ENCODE measurements at places on chromosomes 7 and 10.
A peak's percentile ranks its signal among the peaks of the same experiment; 100 is the strongest.

GRCh38 chr10:121961456-121961855, 13.6 kb downstream of the NSMCE4A start:
- DNase-seq, result no peak

DNA sequence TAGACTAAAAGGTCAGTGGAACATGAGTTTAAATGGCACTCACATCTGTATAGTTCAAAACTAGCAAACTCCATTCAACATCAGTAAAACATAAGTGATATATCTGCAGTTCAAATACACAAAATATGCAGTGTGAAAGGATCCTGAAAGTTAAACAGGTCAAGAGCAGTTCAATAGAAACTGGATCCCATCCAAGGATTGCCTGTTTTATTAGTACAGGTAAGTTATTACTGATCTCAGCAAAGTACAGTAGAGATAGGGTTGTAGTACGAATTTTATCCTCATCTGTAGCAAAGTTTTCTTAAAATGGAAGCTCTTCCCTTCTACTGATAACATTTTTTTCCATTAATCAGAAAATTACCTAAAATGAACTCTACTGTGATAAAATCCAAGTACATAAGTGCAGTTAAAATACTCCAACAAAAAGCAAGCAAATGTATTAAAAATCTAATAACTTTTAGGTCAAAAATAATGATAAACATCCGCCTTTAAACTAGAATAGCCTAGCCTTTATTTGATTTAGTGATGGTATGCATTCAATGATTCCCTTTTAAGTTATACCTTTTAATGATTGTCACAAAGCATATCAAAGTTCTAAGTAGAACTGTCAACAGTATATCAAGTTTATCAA, 2.2 kb downstream of the ZNF800 start:
- DNase-seq, result no peak

- no peak for DNase-seq
Observed at GRCh38 chr10:30215623-30216022, 133.5 kb downstream of the MTPAP start.

DNA sequence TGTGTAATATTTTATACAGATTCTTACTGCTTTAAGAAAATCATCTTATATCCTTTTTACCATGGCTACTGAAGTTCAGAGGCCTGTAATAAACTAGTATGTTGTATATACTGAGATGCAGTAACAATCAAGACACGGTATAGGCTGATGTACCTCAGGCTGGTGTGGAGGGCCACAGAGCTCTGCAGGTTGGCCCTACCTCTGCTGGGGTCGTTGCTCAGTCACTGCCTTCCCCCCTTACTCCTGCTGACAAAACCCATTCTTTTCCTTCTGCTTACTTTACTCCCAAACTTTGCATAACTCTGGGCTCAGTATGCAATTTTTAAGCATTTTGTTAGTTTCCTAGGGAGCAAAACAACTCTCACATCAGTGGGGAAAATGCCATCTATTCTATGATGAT, 200.1 kb upstream of the FOXP2 start:
- DNase-seq, result peak; percentile 4

DNA sequence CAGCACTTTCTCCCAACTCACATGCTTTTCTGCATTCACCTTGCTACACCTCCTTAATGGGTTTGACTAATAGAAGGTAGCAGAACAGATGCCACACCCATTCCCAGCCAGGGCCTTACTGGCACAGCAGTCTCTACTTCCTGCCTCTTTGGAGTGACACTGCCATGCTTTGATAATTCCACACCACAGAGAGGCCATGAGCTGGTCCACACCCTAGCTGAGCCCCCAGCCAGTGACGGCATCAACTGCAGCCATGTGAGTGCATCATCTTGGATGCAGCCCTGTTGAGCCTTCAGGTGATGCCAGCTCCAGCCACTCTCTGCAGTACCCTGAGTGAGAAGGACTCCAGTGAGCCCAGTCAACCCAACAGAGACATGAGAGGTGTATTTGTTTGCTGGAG, 27.5 kb upstream of the EZH2 start:
- no peak for DNase-seq

DNA sequence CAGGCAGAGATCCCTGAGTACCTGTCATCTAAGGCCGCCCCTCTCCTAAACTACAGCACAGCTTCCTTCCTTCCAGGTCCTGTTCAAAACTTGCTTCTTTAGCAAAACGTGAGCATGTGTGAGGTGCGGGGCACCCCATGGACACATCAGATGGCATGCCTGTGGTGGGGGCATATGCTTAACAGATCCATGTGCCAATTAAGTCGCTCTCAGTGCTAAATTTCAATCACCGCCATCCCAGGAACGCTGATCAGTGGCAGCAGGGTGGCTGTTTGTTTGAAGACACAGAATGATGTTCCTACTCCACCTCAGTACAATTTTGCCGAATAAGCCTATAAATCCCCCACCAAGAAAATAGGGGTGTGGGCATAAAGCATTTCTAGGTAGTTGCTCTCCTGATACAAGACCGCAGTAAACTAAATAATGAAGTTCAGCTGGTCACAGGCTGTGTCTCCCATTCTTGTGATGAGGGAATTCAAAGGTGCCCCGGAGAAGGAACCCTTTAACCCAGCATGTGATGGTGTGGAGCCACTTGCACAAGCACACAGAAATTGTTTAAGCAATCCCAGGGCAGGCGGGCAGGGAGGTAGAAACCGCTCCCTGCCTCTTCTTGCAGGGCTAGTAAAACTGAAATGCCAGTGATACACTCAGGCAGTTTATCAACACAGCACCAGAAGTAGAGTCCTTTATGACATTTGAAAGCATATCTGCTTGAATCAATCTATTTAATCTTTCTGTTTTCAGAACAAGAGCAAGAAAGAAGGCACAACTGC, 205.7 kb downstream of the SORCS1 start:
- no peak for DNase-seq

GRCh38 chr10:77869626-77870420, 56.7 kb downstream of the DLG5 start:
- no peak for DNase-seq

- DNase-seq, result no peak
Observed at GRCh38 chr7:89027781-89028180, 232.2 kb upstream of the TEX47 start.

DNA sequence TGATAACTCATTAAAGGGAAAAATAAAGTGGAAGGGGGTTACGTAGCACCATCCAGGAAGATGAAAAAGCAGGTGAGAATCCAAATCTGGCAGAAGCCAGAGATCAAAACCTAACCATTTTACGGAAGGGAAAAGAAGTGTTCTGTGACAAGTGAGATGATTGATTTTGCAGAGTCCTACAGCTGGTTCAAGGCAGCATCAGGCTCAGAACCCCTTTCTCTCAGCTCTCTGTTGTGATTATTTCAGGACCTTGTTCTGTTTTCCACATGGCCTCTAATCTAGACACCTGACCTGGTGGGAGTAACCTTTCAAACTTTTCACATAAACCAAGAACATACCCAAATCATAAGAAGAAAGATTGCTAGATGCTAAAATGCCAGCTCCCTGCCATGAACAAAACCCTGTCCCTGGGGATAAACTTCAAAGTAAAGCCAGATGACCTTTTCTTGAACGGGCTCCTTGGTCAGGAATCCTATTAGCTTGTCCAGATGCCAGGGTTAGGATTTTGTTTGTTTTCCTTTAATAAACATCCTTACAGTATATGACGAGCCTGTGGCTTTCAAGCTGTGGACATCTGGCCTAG, 5.9 kb downstream of the DUSP5 start:
- DNase-seq, result no peak

GRCh38 chr10:91758303-91759146, 39.7 kb upstream of the TNKS2 start:
- peak; percentile 24 for DNase-seq

DNA sequence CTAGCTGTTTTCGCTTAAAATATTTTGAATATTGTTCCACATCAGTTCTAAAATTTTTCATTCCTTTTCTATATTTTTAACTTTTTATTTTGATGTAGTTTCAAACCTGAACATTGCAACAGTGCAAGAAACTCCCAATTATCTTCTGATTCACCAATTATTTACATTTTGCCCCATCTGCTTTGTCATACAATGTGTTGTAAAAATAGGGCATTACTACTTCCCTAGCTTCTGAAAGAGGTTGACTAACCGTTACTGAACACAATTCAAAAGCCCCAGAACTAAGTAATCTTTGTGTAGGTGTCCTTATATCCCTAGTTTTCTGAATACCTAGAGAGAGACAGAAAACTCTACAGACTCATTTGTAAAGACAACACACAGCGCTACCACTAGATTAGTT, 86.7 kb downstream of the AVL9 start:
- DNase-seq, result no peak

DNA sequence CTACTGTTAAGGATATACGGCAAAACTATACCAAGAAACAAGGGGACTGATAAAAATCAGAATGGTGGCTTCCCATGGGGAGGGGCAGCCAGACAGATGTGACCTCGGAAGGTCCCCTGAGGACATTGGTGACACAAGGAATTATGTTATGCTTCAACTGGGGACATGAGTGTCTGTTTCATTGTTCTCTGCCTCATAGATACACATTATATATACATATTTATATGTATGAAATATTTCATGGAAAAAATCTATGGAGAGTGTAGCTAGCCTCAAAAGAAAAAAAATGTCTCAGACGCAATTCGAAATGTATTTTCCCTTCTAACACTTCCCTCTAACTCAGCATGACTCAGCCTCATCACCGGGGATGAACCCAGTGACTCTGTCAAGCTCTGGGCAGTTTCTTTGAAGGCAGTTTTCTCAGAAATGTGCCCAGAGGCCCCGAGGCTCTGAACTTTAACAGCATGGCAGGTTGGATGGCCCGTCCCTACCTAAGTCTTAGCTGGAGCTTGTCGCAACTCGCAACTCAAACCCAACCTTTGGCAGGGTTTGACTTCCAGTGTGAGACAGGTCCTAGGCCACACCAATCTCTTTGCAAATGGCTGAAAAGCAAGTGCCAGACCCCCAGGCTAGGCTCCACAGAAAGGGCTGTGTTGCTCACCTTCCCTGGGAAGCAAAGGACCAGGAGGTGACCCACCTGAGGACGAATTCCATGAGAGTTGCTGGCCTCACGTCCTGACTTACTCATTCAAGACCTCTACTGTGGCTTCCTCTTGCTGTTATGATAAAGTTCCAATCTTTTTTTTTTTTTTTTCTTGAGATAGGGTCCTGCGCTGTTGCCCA, 86.9 kb downstream of the CARD11 start:
- no peak for DNase-seq

- no peak for DNase-seq
Observed at GRCh38 chr7:19530852-19531251, 178.0 kb downstream of the POLR1F start.

- DNase-seq, result peak; percentile 60
Observed at GRCh38 chr10:113301342-113301984, 251.4 kb upstream of the HABP2 start.

GRCh38 chr10:79454259-79454658, 8.8 kb upstream of the ZCCHC24 start:
- no peak for DNase-seq

GRCh38 chr7:46661431-46661830, 740.4 kb upstream of the IGFBP3 start:
- no peak for DNase-seq

- DNase-seq, result no peak
Observed at GRCh38 chr10:126661841-126662515, 8.5 kb downstream of the C10orf90 start.

DNA sequence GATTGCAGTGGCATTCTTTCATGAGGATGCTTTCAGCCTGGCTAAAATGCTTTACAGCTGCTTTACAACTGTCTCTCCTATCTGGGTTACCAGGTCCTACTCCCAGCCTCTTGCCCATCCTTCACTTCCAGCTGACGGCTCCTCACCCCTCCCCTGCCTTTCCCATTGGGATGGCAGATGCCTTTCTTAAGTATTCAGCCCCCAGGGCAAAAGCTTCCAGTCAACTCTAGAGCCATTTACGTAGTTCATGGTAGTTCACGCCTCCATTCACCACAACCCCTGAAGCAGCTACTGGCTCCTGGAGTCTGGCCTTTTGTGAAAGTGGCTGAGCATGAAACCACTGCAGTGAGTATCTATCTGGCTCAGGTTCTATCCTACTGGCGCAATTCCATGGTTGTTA, 17.2 kb upstream of the BMPER start:
- no peak for DNase-seq

DNA sequence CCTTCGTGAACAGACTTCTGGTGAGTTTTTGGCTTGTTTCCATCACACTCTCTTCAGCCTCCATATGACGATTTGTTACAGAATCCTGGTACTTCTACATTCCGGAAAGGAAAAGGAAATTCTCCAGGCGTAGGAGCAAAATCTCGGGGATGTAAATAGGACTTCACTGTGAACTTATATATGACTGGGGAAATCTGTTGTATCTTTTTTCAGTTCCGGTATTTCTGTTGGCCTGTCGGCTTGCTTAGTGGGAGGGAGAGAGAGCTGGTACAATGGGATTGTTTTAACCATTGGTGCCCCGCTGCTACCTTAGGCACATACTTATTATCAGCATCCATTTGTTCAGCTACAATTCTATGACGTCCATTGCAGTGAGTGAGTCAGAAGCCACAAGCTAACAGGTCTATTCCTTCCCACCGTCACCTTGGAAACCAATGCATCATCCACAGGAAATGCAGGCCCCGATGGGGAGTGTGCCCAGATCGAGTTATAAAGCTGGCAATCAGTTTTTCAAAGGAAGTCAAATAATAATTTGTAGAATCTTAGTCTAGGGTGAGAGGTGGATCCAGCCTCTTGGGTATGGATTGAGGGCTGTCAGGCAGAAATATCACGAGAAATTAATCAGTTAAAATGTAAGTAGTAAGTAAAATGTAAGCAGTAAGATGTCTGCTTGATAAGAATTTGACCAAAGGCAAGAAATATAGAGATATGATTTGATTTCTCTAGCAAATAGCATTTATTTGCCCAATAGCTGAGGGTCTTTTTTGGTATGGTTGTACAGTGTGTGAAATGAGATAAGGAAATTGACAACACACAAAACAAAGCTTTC, 92.0 kb upstream of the MKLN1 start:
- DNase-seq, result no peak

DNA sequence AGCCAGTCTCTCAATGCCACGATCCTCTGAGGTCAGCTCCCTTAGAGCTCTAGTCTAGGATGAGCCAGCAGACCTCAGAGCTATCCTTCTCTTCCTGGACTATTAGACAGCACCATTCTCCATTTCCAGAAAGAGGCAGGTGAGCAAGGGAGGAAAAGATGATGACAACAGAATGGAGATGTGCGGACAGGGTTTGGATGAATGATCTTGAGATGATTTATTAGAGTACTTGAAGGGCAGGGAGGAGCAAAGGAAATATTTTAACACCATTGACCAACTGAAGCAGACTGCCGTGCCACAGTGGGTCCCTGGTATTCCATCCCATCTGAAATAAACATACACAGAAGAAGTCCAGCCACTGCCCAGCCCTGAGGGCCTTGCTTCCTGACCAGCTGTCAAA, 94.3 kb downstream of the CFAP58 start:
- no peak for DNase-seq

GRCh38 chr7:119571666-119572065, 701.3 kb upstream of the KCND2 start:
- no peak for DNase-seq

DNA sequence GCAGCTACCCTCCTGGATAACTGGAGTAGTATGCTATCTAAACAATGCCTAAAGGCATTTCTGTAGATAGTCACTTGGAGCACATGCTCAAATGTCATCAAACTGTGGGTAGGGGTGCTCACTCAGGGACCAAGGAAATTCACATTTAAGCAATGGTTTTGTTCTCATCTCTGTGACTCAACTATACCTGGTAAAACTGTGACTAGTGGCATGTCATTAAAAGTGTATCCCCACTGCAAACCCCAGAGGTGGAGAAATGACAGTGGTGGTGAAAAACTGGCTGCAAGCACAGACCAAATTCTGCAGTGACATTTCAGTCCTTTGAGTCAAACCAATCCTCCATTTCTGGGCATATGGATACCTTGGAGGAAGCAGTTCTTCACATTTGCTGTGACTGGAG, 134.2 kb upstream of the EFCAB10 start:
- DNase-seq, result no peak

GRCh38 chr10:71747551-71748523, 25.5 kb downstream of the VSIR start:
- peak; percentile 68 for DNase-seq

Data from H7 (cell line).